Neural cell (in vitro differentiated cells): ENCODE measurements at places on chromosomes 1 and 21. TPM values are rescaled to one million over a fixed set of nuclear protein-coding genes. Genes with fewer than 3 reads are reported as not detected.

DDR2 gene
- 0.69 and 0.76 TPM in 2 replicates for polyA plus RNA-seq

PRDM16 gene
- polyA plus RNA-seq = 0.16 and 0.21 TPM in 2 replicates

ZNF678 gene
- 16.7 and 25.9 TPM in 2 replicates for polyA plus RNA-seq

ORC1 gene
- polyA plus RNA-seq = 0.48 and 0.64 TPM in 2 replicates

DNALI1 gene
- polyA plus RNA-seq = 33.5 and 35.0 TPM in 2 replicates

CTSE gene
- not detected in 2 replicates for polyA plus RNA-seq

LCE1A gene
- polyA plus RNA-seq = not detected in 2 replicates

TIE1 gene
- polyA plus RNA-seq = not detected in 2 replicates

DCST2 gene
- 0.76 and 1.8 TPM in 2 replicates for polyA plus RNA-seq

SLC25A24 gene
- 23.0 and 25.5 TPM in 2 replicates for polyA plus RNA-seq
